Stimulated activated CD4-positive, alpha-beta T cell treated with anti-CD3 and anti-CD28 coated beads, TNF-alpha, amount 100 ng/mL, for 4 hours (primary cell): ENCODE measurements at places on chromosomes 3 and 15.

GRCh38 chr15:62085740-62086139, 19.0 kb downstream of the C2CD4A start:
- DNase-seq, result no peak

- DNase-seq, result no peak
Measured at GRCh38 chr3:15420871-15421270, 6.5 kb downstream of the METTL6 start.

DNA sequence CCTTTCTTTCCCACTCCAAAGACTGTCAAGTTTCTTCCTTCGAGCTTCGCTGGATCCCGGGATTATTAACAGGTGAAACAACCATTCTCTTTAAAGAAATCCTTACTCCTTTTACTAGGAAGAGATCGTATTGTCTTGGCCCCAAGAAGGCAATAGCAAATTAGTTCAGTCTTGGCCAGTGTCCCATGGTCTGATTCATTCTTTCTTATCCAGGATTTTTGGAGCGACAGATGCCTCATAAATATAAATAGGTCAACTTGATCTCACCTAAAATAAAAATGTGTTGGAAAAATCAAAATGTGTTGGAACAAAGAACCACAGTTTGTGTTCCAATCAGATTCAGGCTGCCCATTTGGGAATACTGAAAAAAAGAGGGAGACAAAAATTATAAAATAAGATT, 140.1 kb upstream of the TMEM108 start:
- DNase-seq, result no peak

- no peak for DNase-seq
Measured at GRCh38 chr3:185646382-185647133, 60.5 kb downstream of the SENP2 start.

DNA sequence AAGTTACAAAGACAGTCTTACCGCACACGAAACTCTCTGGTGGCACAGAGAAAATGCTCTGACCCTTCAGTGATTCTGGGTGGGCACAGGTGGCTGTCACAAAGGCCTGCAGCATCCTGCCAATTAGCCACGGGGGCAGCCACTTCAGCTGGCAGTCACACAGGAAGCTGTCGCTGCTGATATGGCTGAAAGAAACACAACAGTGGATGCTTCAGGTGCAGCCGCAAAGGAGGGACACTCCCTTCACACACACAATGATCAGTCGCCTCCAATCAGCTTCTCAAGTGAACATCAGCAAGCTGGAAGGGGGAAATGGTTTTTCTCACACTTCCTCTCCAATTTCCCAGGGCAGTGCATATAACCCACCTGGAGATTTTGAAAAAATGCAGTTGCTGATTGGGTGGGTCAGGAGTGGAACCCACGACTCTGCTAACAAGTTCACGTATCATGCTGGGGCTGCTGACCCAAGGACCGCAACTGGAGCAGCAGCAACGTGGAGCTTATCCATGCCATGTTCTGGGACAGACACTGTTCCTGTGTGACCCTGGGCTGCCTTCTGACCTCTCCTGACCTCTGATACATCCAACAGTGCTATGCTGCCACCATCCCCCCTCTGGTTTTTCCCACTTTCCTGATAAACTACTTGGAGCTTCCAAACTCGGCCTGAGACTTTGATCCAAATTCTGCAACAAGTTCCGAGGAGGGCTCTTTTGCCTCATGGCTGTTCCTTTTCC, 106.6 kb downstream of the LRIG1 start:
- DNase-seq, result peak; percentile 18

- no peak for DNase-seq
Measured at GRCh38 chr3:71002298-71002697, 581.2 kb downstream of the FOXP1 start.
